Caudate nucleus (tissue), 63 donors: ENCODE measurements at places on chromosomes 4 and X.
A peak's percentile ranks its signal among the peaks of the same experiment; 100 is the strongest.

DNA sequence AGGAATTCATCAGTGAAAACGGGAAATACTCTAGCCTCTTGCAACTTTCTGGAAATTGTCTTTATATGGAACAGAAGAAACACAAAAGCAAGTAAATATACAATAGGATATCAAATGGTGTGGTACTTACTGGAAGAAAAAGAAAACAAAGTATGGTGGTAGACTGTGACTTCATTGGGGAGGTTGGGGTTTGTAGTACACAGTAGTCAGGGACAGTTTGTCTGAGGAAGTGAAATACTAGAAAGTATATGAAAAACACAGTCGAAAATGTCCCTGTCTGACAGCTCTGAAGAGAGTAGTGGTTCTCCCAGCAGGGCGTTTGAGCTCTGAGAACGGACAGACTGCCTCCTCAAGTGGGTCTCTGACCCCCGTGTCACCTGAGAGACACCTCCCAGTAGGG, 390.0 kb upstream of the NWD2 start:
- DNase-seq: no peak

DNA sequence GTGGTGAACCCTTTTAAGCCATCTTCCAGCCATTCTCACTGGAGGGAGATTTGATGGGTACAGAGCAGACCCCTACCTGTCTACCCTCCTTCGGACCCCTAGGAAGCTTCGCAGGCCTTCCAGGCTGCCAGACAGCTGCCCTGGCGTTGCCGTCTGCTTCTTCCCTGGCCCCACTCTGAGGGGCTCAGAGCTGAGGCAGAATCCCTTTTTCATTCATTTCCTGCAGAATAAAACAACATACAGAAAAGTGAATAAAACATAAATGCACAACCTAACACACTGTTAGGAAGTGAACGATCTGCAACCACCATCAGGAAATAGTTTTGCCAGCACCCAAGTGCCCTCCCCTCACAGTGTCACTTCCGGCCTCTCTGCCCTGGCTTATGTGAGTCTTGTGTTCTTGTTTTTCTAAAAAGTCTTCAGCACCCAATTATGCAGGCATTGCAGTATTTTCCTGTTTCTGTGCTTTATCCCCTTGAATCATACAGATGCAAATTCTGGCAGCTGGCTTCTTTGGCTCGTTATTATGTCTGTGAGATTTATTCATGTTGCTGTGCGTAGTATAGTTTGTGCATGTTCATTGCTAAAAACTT, 5.6 kb upstream of the ADD1 start:
- DNase-seq: no peak

GRCh38 chr4:7058792-7059191, 9.1 kb downstream of the GRPEL1 start:
- no peak for DNase-seq

GRCh38 chr4:113677325-113677724, 84.2 kb downstream of the CAMK2D start:
- no peak for DNase-seq

DNA sequence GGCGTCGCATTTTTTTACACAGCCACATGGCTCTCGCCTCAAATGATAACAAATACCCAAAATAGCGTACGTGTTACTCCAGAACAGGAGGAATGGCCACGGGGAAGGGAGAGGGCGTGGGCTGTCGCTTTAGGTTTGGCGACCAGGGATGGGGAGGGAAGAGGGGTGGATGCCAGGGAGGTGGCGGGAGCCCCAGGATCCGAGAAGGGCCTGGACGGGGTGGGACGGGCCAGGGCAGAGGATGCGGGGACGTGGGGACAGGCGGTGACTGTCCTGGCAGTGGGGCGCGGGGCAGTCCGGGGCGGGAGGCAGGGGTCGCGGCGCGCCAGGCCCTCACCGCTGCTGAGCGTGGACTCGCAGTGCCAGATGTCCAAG, 631 bp downstream of the TMEM47 start:
- no peak for DNase-seq

DNA sequence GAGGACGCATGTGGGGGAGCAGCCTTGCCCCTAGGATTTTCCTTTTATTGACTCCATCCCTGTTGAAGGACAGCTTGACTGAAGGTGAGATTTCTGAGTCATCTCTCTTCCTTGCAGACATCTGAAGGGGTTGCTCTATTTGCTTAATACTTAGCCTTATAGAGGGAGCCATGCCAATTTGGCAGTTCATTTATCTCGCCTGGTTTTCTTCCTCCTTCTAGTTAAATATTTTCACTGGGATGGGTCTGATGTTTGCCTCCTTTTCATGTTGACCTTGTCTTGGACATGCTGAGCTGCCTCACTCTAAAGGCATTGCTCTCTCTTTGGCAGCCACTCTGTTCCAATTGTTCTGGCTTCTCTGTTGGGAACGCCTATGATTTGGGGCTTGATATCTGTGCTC, 151.0 kb upstream of the PSAPL1 start:
- no peak for DNase-seq

DNA sequence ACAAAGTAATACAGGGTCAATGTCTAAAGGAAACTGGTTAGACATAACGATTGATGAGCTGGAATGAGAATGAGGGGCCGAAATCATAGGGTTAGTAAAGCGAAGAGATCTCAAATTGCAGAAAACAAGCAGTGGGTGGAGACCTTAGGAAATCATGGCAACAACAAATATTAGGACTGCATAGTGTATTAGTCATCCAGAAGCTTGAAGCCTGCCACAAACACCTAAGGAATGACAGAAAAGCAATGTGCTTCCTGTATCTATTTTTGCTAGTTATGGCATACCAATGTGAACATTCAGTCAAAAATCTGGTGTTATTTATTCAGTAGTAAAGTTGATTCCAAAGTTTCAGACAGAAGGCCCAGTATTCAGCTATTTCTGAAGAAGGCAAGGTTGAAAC, 410.9 kb upstream of the CT83 start:
- DNase-seq: no peak

DNA sequence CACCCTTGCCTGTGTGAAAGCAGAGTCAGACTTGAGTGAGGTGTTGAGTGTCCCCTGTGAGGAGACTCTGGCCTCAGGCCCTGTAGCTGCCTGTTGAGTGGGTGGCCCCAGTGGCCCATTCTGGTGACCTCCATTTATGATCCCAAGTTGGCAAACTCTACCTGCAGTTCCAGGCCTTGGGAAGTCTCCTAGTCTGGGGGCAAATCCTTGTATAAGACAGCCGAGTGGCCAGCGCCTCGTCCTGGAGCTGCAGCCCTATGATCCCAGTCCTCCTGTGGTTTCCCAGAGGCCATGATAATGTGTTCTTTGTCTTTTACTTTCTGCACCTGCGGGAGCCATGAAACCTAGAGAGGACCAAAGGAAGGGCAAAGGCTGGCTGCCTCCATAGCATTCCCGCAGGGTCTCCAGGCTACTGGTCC, 58.7 kb downstream of the NBDY start:
- no peak for DNase-seq

- DNase-seq: no peak
Measured at GRCh38 chrX:67094061-67094460, 449.8 kb upstream of the AR start.

GRCh38 chrX:108028854-108029253, 16.0 kb upstream of the VSIG1 start:
- DNase-seq: no peak

DNA sequence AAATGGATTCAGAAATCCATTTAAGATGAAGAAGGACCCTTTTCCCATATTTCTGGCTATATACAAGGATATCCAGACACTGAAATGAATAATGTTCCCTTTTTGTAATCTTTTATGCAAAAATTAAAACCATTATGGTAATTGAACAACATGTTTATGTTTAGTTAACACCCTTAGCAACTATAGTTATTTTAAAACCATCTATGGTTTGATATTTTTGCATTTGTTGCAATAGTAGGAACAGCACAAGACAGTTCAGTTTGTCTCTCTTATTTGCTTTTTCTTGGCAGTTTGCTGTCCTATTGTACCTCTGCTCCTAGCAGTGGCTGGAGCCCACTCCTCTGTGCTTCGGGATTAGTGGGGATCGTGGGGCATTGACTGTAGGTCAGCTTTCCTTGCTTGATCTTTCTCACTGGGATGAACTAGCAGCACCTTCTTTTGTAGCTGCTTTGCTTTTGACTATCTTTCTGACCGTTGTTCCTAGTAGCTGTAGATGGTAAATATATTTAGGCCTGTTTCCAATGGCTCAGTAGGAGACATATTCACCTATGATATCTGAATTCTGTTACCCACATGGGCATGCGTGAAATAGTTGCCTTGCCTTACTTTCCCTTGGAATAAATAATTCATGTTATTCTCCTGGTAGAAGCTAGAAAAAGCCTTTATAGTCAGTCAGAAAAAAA, 12.8 kb downstream of the HTT start:
- DNase-seq: no peak

- DNase-seq: no peak
Measured at GRCh38 chrX:39753293-39753996, 344.3 kb downstream of the BCOR start.

- DNase-seq: no peak
Measured at GRCh38 chr4:150699599-150699998, 117.6 kb downstream of the MAB21L2 start.

DNA sequence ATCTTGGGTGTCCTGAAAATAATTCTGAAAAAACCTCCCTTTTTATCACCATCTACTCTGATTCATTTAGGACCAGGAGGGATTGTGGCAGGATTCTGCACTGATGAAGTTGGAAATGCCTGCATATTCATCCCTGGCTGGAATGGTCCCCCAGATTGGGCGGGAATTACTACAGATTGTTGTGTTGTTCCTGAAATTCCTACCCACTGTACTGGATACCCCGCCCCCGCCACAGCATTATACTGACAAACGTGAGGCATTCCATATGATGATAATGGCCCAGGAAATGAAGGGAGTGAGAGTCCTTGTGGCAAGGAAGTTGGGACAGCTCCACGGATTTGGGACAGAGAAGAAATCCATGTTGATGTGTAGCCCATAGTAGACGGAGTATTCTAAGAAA, 15.2 kb upstream of the FAM120C start:
- no peak for DNase-seq

DNA sequence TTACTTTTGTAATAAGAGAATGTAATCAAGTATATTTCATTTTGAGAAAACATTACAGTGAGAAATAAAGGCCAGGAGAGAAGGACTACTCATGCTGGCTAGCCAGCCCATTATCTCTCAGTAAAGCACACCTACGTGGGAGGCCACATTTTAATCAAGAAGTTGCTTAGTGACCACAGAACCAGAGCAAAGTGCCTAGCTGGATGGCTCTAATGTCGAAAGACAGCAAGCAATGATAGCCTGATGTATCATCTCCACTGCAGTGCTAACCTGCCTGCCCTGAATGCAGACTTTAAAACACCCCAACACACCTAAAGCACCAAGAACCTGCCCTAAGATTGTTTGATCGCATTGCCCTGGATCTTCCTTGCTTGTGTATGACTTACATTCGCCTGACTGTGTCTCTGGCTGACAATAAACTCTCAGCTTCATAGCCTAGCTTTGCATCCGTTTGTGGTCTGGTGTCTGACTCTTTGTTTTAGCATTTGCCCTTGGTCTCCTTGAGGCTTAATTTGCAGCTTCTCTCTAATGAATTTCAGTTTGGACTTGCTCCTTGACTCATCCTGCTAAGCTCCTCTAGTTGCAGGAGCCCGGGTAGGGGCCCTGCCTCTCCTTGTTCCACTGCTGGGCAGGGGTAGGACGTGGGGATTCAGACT, 31.4 kb upstream of the SOWAHD start:
- DNase-seq: no peak

DNA sequence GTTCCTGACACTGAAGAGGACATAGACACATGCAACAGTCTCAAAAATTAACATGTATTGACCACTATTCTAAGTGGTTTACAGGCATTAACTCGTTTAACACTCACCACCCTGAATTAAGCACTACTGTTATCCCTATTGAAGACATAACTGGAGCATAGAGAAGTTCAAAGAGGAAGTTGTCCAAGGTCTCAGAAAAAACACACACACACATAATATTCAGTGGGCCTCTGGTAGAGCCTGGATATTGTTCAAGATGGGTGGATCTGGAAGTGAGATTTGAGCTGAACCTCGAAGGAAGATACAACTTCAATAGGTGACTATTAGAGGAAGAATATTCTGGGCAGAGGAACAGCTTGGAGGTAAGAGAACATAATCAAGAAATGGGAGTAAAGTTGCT, 334.9 kb downstream of the HNRNPD start:
- DNase-seq: no peak

DNA sequence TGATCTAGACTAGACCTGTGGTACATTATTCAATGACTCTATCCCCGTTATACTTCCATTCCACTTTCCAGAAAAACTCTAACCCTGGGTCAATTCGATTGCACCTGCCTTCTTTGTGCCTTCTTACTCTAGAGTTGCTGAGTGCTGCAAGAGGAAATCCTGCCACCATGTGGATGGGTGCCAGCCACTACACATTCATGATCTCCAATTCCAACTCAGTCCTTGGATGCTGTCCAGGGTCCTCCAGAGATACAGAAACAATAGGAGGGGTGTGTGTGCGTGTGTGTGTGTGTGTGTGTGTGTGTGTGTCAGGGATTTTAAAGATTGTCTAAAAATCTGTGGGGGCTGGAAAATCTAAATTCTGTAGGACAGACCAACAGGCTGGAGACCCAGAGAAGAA, 42.9 kb upstream of the INTS6L start:
- peak; percentile 0 for DNase-seq

DNA sequence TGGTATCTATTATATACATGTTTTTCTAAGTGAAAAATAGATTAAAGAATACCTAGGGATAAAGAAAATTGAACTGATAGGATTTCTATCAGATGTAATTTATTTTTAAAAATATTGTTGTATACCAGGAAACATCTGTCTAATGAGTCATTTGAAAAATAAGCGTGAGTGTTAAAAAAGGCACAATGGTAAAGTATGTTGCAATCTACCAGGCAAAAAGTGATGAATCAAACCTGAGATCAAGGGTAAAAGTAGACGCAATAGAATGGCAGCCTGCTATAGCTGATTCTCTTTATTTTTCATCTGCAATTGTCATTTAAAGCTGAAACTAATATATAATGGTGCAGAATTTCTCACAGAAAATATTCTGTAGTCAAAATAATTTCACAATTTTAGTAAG, 1119.6 kb downstream of the PCDH18 start:
- DNase-seq: no peak

GRCh38 chr4:2416564-2417225, 1.8 kb downstream of the ZFYVE28 start:
- DNase-seq: no peak

- DNase-seq: peak; percentile 63
Measured at GRCh38 chr4:212438-213188, 88.3 kb downstream of the ZNF718 start.

DNA sequence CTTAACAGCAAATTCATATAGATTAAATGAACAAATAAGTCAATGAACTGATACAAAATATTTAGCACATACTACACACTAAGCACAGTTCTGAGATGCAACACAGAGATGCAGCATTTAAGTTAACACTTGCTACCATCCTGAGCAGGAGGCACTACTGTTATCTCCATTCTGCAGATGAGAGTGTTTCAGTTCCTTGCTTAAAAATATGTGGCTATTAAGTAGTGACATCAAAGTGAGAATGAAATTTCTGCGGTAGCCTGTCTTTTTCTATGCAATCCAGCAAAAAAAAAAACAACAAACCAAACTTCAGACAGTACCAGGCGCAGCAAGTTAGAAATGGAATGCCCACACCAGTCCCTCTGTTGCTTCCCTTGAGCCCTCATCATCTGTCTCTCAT, 90.8 kb downstream of the SHISA3 start:
- no peak for DNase-seq

- DNase-seq: no peak
Measured at GRCh38 chrX:53798281-53798680, 111.8 kb upstream of the HUWE1 start.

- no peak for DNase-seq
Measured at GRCh38 chrX:140180585-140180984, 215.3 kb upstream of the CXorf66 start.

GRCh38 chrX:77930581-77930980, 20.1 kb downstream of the ATP7A start:
- DNase-seq: no peak

- no peak for DNase-seq
Measured at GRCh38 chrX:133402830-133403625, 12.3 kb downstream of the GPC4 start.
